ENCODE measurements at places on chromosomes 4 and X. TPM values are rescaled to one million over a fixed set of nuclear protein-coding genes. Genes with fewer than 3 reads are reported as not detected.

GRCh38 chr4:111689731-111690130 lies 455.5 kb upstream of the FAM241A start:
- no peaks in the 10 kb centered on the region for H3K36me3 ChIP-seq
- H3K4me1 ChIP-seq: peaks cover 20% of the 10 kb centered on the region
- H3K4me3 ChIP-seq: peak overlapping the region; percentile 34
- no peaks in the 10 kb centered on the region for H3K27me3 ChIP-seq

DNA sequence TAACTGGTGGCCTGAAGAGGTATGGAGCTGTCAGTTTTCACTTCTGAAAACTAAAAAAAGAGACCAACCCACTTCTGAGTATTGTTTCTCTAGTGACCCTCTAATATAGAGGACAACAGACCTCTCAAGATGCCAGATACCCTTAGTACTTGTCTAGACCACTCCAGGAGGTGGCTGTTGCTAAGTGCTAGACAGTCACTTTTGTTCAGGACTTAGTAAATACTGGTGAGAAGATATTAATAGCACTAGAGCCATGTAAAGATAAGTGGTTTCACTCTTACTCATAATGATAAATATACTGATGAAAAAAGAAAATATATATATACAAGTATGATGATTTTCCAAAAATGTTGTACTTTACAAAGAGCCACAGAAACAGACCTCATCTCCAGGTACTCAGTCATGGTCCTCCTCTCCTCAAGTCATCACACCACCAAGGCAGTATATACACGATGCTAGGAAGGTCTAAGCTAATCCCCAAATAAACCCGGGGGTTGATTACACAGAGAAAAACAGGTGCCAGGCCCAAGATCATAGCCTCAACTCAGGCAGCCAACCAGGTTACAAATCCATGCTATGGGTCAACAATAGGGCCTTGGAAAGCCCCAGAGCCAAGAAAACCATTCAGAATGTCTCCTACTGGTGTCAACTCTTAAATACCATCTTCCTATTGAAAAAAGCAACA lies 66.9 kb downstream of the ARHGEF9 start:
- H3K27me3 ChIP-seq: no peaks in the 10 kb centered on the region
- no peaks in the 10 kb centered on the region for H3K4me1 ChIP-seq
- H3K4me3 ChIP-seq: no peak overlapping the region
- DNase-seq: no peak

GRCh38 chr4:112418092-112418491 lies 97.9 kb downstream of the NEUROG2 start:
- H3K4me3 ChIP-seq: no peak overlapping the region
- no peaks in the 10 kb centered on the region for H3K27me3 ChIP-seq

GRCh38 chrX:102714994-102715393 lies 2.7 kb downstream of the GPRASP2 start:
- H3K27me3 ChIP-seq: no peaks in the 10 kb centered on the region
- no peak overlapping the region for H3K4me3 ChIP-seq
- H3K27ac ChIP-seq: no peak overlapping the region
- H3K36me3 ChIP-seq: no peaks in the 10 kb centered on the region

DNA sequence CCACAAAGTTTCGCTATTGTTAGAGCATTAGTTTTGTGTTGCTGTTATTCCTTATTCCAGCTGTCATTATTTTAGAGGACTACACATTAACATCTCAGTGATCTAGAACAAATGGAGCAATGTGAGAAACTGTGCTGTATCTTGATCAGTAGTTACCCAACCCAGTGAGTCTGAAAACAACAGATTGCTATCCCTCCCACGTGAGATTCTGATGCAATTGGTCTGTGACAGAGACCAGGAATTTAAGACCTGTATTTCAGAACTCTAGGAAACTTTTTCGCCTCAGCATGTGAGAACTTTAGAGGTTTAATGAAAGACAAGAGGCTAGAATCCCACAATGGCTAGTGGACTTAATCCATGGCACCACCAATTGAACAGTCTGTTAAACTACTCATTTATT lies 35.7 kb upstream of the CDS1 start:
- DNase-seq: no peak
- H3K36me3 ChIP-seq: no peaks in the 10 kb centered on the region
- H3K4me3 ChIP-seq: no peak overlapping the region
- H3K4me1 ChIP-seq: no peaks in the 10 kb centered on the region

- peaks cover 5% of the 10 kb centered on the region for H3K27me3 ChIP-seq
- H3K27ac ChIP-seq: no peak overlapping the region
- peaks cover 5% of the 10 kb centered on the region for H3K4me1 ChIP-seq
- H3K4me3 ChIP-seq: no peak overlapping the region
- peak; percentile 86 for DNase-seq
These were observed 95.7 kb downstream of the NPNT start for GRCh38 chr4:105990933-105991332.

DNA sequence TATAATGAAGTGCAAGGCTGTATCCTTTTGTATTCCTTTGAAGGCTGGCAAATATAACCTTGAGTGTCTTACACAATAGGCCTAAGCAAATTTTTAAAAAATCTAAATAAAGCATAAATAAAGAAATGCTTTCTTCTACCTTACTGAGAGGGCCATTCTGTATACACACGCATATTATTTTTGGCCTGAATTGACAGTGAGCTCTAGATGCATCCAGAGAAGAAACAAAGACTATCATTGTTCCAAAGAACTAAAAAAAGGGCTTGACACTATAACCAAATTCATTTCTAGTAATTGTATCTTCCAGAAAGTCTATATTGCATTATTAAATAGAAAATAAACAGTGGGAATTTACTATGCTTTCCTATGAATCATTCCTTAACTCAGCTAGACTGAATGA lies 100.2 kb downstream of the MAGEB17 start:
- no peaks in the 10 kb centered on the region for H3K4me1 ChIP-seq
- no peaks in the 10 kb centered on the region for H3K27me3 ChIP-seq
- H3K4me3 ChIP-seq: no peak overlapping the region
- no peaks in the 10 kb centered on the region for H3K36me3 ChIP-seq
- H3K27ac ChIP-seq: no peak overlapping the region

TCP11X2 gene
- total RNA-seq: not detected

TMSB15C gene
- 1.8 TPM for total RNA-seq

POLN gene
- 1.8 TPM for total RNA-seq

SLIT2 gene
- 24.9 TPM for total RNA-seq
